ENCODE measurements at places on chromosomes 5 and 9. TPM values are rescaled to one million over a fixed set of nuclear protein-coding genes. Genes with fewer than 3 reads are reported as not detected.

DNA sequence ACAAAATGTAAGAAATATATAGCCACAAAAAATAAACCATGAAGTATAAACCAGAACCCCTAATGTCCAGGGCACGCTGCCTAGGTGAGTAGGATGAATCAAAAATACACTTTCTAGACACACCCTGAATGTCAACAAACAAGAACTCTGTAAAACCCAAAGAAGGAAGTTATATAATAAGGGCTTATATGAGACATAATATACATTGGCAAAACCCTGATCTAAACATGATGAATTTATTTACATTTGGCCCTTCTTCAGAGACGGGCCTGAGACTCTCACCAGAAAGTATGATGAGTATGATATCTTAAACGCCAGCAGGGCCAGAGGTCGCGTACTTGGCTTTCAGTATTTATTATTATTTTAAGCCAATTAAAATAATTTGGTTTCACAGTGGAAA, 125.1 kb upstream of the FST start:
- DNase-seq, result no peak
- no peaks in the 10 kb centered on the region for H3K27me3 ChIP-seq
- no peaks in the 10 kb centered on the region for H3K36me3 ChIP-seq
- no peaks in the 10 kb centered on the region for H3K4me1 ChIP-seq
- H3K27ac ChIP-seq, result no peak overlapping the region

DNA sequence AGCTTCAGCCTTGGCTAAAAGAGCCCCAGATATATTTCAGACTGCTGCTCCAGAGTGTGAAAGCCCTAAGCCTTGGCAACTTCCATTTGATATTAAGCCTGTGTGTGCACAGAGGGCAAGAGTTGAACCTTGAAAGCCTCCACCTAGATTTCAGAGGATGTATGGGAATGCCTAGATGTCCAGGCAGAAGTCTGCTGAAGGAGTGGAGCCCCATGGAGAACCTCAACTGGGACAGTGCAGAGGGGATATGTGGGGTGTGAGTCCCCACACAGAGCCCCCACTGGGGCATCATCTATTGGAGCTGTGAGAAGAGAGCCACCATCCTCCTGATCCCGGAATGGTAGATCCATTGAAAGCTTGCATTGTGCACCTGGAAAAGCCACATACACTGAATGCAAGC, 1784.8 kb upstream of the CDH9 start:
- no peak overlapping the region for H3K27ac ChIP-seq
- no peaks in the 10 kb centered on the region for H3K27me3 ChIP-seq
- no peaks in the 10 kb centered on the region for H3K4me1 ChIP-seq
- no peaks in the 10 kb centered on the region for H3K36me3 ChIP-seq
- DNase-seq, result no peak

GRCh38 chr9:134333234-134333873, 7.1 kb downstream of the RXRA start:
- H3K4me1 ChIP-seq, result peaks cover 14% of the 10 kb centered on the region
- no peak for DNase-seq
- H3K36me3 ChIP-seq, result no peaks in the 10 kb centered on the region
- H3K27me3 ChIP-seq, result no peaks in the 10 kb centered on the region
- no peak overlapping the region for H3K4me3 ChIP-seq

- no peak for DNase-seq
- no peak overlapping the region for H3K4me3 ChIP-seq
- H3K36me3 ChIP-seq, result peaks cover 23% of the 10 kb centered on the region
- no peak overlapping the region for H3K27ac ChIP-seq
- H3K27me3 ChIP-seq, result no peaks in the 10 kb centered on the region
Observed at GRCh38 chr9:135951889-135952663, 9.1 kb downstream of the UBAC1 start.

DNA sequence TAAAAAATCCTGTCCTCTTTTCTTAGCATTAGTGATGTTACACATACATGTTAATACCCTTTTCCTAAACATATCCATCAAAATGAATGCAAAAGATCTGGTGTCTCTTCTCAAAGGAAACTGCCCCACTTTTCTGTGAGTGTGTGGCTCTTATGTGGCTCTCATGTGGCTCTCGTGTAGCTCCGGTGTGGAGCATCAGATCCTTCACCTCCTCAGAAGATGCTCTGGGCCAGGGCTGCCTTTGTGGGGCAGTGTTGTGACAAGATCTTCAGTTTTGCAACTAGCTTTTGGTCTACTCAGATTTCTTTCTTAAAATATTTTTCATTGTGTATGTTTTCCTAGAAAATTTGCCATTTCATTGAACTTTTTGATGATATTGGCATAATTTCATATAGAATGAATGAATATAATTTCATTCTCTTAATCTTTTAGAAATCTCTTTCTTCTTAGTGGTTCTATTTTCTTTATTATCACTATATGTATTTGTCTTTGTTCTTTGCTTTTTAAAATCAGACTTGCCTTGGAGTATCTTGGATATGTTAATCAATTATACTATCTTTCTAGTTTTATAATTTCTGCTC, 19.4 kb downstream of the GARNL3 start:
- no peak for DNase-seq
- H3K27me3 ChIP-seq, result no peaks in the 10 kb centered on the region
- H3K4me3 ChIP-seq, result no peak overlapping the region

- no peaks in the 10 kb centered on the region for H3K27me3 ChIP-seq
- DNase-seq, result no peak
- H3K36me3 ChIP-seq, result no peaks in the 10 kb centered on the region
- no peak overlapping the region for H3K4me3 ChIP-seq
- no peak overlapping the region for H3K27ac ChIP-seq
Observed at GRCh38 chr9:114273461-114273881, 49.4 kb upstream of the ORM1 start.

- DNase-seq, result no peak
- H3K36me3 ChIP-seq, result peaks cover 4% of the 10 kb centered on the region
- H3K27me3 ChIP-seq, result peaks cover 11% of the 10 kb centered on the region
- H3K4me1 ChIP-seq, result peaks cover 8% of the 10 kb centered on the region
Observed at GRCh38 chr5:136192526-136193321, at the start of gene SMIM32. Gene SMIM32 (minus strand): TSS chr5:136193162. CDS start chr5:136192524, 638 bp downstream.

GRCh38 chr5:108953940-108954339, 206.2 kb downstream of the FER start:
- H3K36me3 ChIP-seq, result no peaks in the 10 kb centered on the region
- no peaks in the 10 kb centered on the region for H3K27me3 ChIP-seq
- no peaks in the 10 kb centered on the region for H3K4me1 ChIP-seq
- no peak for DNase-seq
- H3K4me3 ChIP-seq, result no peak overlapping the region

GRCh38 chr5:16546732-16547131, 70.1 kb downstream of the RETREG1 start:
- H3K27me3 ChIP-seq, result no peaks in the 10 kb centered on the region
- H3K4me3 ChIP-seq, result no peak overlapping the region
- H3K36me3 ChIP-seq, result no peaks in the 10 kb centered on the region
- H3K4me1 ChIP-seq, result no peaks in the 10 kb centered on the region
- H3K27ac ChIP-seq, result no peak overlapping the region
- no peak for DNase-seq

DNA sequence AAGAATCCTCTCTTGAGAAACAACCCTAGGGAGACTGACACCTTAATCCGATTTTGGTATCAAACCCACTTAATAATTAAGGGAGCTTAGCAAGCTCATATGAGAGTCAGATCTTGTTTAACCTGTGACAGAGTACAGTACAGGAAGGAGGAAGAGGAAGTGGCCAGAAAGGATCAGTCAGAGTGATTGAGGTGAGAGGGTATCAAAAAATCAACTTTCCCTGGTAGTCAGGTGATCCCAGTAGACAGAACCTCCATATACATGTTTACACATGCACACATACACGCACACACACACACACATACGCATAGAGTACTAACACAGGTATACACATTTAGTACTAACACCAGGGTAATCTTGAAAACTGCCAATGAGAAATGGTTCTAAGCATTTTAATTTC, 56.8 kb downstream of the GLIS3 start:
- no peak for DNase-seq
- no peaks in the 10 kb centered on the region for H3K27me3 ChIP-seq
- no peak overlapping the region for H3K27ac ChIP-seq
- H3K4me1 ChIP-seq, result no peaks in the 10 kb centered on the region
- no peak overlapping the region for H3K4me3 ChIP-seq
- no peaks in the 10 kb centered on the region for H3K36me3 ChIP-seq

Gene KCNMB1
- 0.35 TPM for total RNA-seq

Gene COL23A1
- not detected for total RNA-seq

Gene CTXN3
- not detected for total RNA-seq

Gene GPR150
- total RNA-seq, result 0.97 TPM

Gene SPATA31C1
- not detected for total RNA-seq
